Iris pigment epithelial cell (primary cell): ENCODE measurements at places on chromosomes 7 and 10.

DNA sequence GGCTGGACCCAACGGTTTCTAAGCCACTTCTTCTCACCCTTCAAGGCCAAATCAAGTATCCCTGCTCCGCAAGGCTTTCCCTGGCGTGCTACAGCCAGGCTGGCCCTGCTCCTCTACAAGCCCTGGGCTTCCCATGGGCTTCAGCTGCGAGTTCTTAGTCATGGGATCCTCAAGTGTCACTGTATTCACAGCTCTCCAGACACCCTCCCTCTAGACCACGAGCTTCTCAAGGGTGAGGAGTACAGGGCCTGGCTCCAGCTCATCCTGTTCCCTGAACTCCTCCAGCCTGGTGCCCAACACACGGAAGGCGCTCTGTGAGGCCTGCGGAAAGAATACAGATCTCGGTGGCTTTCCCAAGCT, 38.8 kb downstream of the FAM53B start:
- DNase-seq, result no peak

- DNase-seq, result no peak
Observed at GRCh38 chr7:68107261-68107660, 1110.6 kb downstream of the TYW1 start.

DNA sequence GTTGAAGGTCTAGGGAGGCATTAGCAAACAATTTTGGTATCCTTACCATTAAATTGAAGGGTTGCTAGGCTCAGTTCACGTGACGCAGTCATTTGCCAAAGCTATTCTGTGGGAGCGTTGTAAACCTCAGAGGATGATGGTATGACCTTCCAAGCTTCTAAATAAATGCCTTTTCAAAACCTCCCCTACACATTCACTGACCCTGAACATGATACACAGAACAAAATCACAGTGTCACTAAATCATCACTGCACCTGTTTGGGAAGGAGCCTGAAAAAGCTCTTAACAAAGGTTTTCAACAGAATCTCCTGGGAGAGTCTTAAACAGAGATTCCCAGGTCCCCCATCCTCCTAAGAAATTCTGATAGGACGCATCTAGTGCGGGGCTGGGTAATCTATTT, 13.2 kb upstream of the CCDC172 start:
- DNase-seq, result no peak

GRCh38 chr10:1454951-1455350, 282.4 kb downstream of the ADARB2 start:
- DNase-seq, result no peak

GRCh38 chr10:18793951-18794350, 134.7 kb downstream of the ARL5B start:
- DNase-seq, result peak; percentile 20

- no peak for DNase-seq
Observed at GRCh38 chr7:1329966-1330800, 97.5 kb downstream of the UNCX start.

DNA sequence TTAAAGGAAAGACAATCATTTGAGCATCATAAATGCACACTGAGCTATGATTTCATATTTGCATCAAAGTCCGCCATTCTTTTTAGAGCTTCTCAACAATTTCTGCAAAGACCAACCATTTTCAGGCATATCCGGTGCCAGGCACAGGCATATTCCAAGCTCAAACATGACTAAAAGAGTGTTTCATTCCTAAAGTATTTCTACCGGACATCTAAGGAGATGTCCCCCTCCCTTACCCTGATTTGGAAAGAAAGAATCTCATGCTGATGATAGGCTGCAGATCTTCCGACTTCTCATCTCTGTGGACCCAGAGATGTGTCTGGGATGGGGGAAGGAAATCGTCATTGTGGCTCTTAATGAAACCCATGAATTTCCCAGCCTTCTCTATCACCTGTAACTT, 600.5 kb upstream of the MGMT start:
- DNase-seq, result no peak
